MG63 (cell line): ENCODE measurements at places on chromosomes 1 and 21. TPM values are rescaled to one million over a fixed set of nuclear protein-coding genes. Genes with fewer than 3 reads are reported as not detected.

Gene PHLDA3
- total RNA-seq: 51.7 and 72.2 TPM in 2 replicates

Gene OVAAL
- not detected in 2 replicates for total RNA-seq

- no peak for DNase-seq
Measured at GRCh38 chr1:65344171-65344814, 35.0 kb downstream of the DNAJC6 start.

- no peak for DNase-seq
Measured at GRCh38 chr1:72286401-72286800, 4.1 kb upstream of the NEGR1 start.

DNA sequence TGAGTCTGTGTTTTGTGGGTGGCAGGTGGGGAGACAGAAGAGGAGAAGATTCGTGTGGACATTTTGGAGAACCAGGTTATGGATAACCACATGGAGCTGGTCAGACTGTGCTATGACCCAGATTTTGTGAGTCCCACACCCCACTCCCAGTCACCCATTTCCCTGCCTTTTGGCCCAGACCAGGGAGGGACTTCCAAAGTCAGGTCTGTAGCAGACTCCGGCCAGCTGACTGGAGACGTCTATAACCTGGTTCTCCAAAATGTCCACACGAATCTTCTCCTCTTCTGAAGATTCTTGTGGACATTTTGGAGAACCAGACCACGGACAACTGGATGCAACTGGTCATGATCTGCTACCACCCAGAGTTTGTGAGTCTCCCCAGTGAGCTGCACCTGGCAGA lies 1.6 kb downstream of the GSTM5 start:
- no peak for DNase-seq
